ENCODE measurements at places on chromosomes 3 and 15.

DNA sequence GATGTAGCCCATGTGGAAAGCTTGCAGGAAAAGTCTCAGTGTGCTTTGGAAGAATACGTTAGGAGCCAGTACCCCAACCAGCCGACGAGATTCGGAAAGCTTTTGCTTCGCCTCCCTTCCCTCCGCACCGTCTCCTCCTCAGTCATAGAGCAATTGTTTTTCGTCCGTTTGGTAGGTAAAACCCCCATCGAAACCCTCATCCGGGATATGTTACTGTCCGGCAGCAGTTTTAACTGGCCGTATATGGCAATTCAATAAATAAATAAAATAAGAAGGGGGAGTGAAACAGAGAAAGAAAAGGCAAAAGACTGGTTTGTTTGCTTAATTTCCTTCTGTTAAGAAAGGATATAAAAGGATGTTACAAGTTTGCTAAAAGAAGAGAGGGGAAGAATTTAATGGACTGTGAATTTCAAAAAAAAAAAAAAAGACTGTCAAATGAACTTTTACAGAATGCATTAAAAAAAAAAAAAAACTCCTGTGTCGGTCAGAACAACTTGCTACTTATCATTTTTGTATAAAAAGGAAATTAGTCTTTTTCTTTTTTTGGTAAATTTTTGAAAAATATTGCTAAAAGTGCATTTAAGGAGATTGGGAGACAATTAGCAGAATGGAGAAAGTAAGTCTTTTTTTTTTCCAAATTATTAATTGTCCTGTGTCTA lies 7.0 kb downstream of the NR2F2 start:
- no peak for DNase-seq

DNA sequence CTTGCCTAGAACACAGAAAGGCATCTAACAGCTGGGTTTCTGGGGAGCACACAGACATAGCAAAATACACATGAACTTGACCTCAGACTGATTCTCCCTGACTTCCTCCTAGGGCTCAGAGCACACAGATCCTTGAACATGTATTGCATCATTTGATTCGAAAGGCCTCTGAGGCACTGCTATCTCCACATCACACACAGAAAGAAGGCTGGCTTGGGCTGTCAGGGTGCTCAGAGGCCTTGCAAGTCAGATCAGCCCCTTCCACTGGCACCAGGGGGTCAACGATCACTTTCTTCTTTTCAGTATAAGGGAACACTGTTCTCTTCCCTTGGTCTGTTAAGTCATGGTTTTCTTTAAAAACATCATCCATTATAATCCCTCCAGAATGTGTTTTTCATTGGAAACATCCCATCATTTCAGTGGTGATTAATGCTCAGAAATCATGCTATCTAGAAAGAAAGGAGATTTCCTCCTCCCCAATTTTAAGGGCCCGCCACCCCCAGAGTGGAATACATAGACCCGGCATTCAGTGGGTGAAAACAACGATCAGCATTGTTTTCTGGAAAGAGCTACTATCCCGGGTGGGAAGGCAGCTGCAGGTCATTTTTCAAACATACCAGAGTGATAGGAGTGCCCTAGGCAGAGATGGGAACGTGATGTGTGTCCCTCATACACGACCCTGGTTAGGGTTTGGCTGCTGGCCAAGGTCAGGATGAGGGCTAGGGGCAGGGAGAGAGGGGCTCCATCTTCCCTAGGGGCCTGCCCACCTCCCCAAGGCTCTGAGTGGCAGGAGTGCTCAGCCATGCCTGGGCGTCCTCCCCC lies 253.3 kb upstream of the LYSMD4 start:
- no peak for DNase-seq

DNA sequence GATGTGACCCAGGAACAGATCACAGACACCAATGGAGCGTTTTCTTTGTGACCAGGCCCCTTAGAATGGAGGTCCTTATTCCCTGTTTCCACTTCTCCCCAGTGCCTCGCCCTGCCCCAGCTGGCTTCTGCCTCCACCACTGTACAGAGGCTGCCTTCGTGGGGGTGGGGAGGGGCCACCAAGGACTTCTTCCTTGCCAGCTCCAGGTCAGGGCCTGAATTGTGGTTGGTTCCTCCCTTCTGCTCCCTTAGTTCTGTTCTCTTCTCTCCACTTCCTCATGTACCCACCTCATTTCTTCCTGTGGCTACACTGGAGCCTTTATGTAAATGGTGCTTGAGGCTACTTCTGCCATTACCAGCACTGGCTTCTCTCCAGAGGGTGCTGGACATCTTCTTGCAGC lies 16.4 kb downstream of the TGM4 start:
- no peak for DNase-seq

GRCh38 chr3:168161696-168162095 lies 66.0 kb upstream of the GOLIM4 start:
- no peak for DNase-seq

GRCh38 chr3:171640520-171641412 lies 169.5 kb downstream of the PLD1 start:
- no peak for DNase-seq
